Pulmonary artery endothelial cell (primary cell): ENCODE measurements at places on chromosomes 1 and 21.

DNA sequence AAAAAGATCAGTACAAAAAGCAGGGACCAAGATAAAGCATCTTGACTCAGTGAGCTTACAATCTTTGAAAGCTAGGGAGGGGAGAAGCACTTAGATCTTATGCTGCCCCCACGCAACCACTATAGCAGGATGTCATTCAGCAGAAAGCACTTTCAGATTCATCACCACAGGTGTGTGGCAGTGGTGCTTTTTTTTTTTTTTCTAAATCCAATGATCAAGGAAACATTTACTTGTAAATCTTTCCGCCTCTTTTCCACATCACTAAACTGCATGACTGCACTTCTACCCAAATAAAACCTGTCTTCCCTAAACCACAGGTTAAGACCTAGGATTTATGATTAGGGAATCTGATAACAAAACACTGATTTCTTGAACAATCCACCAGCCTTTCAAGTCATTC is 154.8 kb downstream of the SLC45A1 start:
- DNase-seq: no peak

DNA sequence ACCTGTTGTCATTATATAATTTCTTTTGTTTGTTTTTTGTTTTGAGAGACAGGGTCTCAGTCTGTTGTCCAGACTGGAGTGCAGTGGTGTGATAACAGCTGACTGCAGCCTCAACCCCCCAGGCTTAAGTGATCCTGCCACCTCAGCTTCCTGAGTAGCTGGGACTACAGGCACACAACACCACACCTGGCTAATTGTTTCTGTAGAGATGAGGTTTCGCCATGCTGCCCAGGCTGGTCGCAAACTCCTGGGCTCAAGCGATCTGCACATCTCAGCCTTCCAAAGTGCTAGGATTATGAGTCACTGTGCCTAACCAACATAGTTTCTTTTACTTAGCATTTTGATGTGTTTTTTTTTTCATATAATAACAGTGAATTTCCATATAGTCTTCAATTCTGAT is 50.4 kb upstream of the FCRL4 start:
- DNase-seq: no peak

DNA sequence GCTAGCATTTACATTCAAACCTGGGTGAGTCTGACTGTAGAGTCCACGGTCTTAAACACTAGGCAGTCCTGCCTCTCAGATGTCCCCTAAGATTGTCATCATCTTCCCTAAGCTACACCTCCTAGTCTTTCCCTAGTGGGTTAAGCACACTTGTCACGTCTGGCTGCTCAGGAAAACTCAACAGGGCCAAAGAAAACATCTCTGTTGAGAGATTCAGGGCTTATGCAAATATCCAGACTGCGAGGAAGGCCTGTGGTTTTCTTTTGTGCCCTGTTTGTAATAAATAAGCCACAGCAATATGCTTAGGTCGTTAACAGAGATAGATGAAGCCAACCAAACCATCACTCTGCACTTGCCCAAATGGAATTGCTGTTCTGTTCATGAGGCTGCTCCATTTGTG is 472.6 kb upstream of the DEPDC1 start:
- no peak for DNase-seq

- DNase-seq: no peak
These were observed 50.9 kb downstream of the MDM4 start for GRCh38 chr1:204567071-204567470.

DNA sequence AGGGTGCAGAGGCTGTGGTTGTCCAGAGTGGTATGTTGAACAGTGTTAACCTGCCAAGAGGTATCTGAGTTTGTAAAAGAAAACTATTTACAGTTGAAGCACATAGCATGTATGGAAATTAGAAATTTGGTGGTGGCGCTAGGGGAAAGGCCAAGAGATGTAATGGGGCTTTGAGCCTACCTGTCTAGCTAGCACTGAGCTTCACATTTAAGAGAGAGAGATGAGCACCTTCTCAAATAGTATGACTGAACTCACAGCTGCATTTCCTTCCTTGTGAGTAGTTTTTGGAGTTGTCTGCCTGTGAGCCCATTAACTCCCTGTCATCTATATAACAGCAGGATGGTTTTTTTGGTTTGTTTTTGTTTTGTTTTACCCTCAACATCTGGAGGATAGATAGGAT is 4.0 kb downstream of the CLIC4 start:
- DNase-seq: no peak
